ENCODE measurements at places on chromosomes 7 and 10. TPM values are rescaled to one million over a fixed set of nuclear protein-coding genes. Genes with fewer than 3 reads are reported as not detected.

DNA sequence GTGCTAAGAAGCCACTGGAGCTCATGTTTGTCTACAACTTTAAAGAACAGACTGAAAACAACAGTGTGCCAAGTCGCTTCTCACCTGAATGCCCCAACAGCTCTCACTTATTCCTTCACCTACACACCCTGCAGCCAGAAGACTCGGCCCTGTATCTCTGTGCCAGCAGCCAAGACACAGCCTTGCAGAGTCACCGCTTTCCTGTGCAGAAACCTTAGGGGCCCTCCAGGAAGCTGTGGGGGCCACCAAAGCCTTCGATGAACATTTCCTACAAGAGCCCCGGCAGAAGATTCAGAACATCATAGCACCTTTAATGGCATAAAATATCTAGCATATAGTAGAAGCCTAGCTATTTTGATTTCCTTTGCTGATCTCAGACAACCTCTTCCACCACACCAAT, 88.0 kb upstream of the PRSS58 start:
- no peak for DNase-seq

DNA sequence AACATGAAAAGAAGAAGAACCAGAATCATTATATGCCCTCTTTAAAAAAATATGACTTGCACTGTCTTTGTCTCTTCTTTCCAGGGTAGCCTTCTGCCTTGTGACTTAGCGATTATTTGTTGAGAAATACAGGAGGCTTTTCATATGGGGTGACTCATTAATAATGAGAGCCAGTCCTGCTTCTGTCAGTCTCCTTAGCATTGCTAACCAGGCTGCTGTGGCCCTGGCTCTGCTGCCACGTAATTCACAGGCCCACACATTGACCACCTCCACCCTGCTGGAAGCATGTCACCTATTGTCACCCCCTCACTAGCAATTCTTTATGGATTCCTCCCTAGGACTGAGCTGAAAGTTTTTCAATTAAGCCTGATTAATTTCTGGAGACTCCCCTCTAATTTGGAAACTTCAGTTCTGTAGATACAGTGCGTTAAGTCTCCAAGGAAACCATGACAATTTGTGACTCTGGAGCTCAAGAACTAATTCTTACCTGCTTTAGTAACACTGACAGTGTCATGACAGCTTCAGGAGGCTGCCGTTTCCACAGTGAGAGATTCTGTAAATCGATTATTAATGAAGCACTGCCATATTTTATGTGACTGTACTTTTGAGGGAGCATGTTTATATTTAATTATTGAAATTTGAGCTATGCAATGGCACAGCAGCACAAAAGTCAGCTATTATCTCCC, 267.9 kb upstream of the SP8 start:
- DNase-seq = no peak

The ZDHHC16 gene
- total RNA-seq = 22.6 TPM

GRCh38 chr7:20144801-20145200, 72.4 kb downstream of the MACC1 start:
- DNase-seq = no peak

DNA sequence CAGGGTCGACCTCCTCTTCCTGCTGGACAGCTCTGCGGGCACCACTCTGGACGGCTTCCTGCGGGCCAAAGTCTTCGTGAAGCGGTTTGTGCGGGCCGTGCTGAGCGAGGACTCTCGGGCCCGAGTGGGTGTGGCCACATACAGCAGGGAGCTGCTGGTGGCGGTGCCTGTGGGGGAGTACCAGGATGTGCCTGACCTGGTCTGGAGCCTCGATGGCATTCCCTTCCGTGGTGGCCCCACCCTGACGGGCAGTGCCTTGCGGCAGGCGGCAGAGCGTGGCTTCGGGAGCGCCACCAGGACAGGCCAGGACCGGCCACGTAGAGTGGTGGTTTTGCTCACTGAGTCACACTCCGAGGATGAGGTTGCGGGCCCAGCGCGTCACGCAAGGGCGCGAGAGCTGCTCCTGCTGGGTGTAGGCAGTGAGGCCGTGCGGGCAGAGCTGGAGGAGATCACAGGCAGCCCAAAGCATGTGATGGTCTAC, 46.9 kb downstream of the VWA2 start:
- no peak for DNase-seq

The ANKRD61 gene
- total RNA-seq = not detected
